Activated CD4-positive, alpha-beta memory T cell treated with anti-CD3 and anti-CD28 coated beads, Interleukin-2, amount 10 ng/mL, durations not matched to agents 7 days and 5 days (primary cell): ENCODE measurements at places on chromosomes 6 and 20. TPM values are rescaled to one million over a fixed set of nuclear protein-coding genes. Genes with fewer than 3 reads are reported as not detected.

The TPD52L1 gene
- not detected for total RNA-seq

GRCh38 chr20:60036346-60036745, 78.1 kb downstream of the CDH26 start:
- H3K27ac ChIP-seq, result no peak overlapping the region
- peaks cover 3% of the 10 kb centered on the region for H3K36me3 ChIP-seq
- H3K4me3 ChIP-seq, result no peak overlapping the region
- no peaks in the 10 kb centered on the region for H3K4me1 ChIP-seq

GRCh38 chr6:140970485-140970884, 1162.2 kb upstream of the GJE1 start:
- no peak overlapping the region for H3K4me3 ChIP-seq
- H3K36me3 ChIP-seq, result no peaks in the 10 kb centered on the region
- H3K27me3 ChIP-seq, result no peaks in the 10 kb centered on the region
- DNase-seq, result no peak
- no peaks in the 10 kb centered on the region for H3K4me1 ChIP-seq
- no peak overlapping the region for H3K27ac ChIP-seq

- peaks cover 7% of the 10 kb centered on the region for H3K36me3 ChIP-seq
- H3K4me1 ChIP-seq, result peaks cover 76% of the 10 kb centered on the region
- peak overlapping the region; percentile 69 for H3K4me3 ChIP-seq
- DNase-seq, result peak; percentile 50
- peak overlapping the region; percentile 83 for H3K27ac ChIP-seq
- H3K27me3 ChIP-seq, result no peaks in the 10 kb centered on the region
These were observed 34.5 kb upstream of the HBS1L start for GRCh38 chr6:135088818-135089809.

The BHLHE23 gene
- total RNA-seq, result not detected

DNA sequence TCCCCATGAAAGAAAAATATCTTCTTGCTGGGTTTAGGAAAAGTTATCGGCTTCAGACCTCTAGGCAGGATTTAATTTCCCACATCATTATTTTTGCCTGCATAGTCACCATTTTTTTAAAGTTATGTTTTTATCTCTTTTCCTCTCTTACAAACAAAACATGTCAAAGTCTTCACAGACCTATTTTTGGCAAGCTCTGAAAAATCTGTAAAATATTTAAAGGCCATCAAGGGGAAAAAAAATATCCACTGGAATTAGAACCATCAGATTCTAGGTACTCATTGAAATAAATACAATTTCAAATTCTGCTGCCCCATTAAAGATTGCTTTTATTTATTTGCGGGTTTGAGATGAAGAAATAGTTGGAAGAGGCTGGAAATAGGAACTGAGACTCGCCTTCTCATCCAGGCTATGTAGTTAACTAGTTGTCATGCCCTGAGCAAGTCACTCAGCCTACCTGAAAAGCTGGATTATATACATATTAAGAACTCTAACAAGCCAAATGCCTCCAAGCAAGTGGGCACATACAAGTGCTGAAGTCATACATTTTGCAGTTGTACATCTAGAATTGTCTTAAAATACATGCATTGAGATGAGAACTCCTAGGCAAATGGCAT, 101.7 kb upstream of the SASH1 start:
- H3K4me3 ChIP-seq, result no peak overlapping the region
- peaks cover 11% of the 10 kb centered on the region for H3K27me3 ChIP-seq
- no peaks in the 10 kb centered on the region for H3K4me1 ChIP-seq
- H3K36me3 ChIP-seq, result no peaks in the 10 kb centered on the region
